ENCODE measurements at places on chromosomes 11 and 22. TPM values are rescaled to one million over a fixed set of nuclear protein-coding genes. Genes with fewer than 3 reads are reported as not detected.
A peak's percentile ranks its signal among the peaks of the same experiment; 100 is the strongest.

DNA sequence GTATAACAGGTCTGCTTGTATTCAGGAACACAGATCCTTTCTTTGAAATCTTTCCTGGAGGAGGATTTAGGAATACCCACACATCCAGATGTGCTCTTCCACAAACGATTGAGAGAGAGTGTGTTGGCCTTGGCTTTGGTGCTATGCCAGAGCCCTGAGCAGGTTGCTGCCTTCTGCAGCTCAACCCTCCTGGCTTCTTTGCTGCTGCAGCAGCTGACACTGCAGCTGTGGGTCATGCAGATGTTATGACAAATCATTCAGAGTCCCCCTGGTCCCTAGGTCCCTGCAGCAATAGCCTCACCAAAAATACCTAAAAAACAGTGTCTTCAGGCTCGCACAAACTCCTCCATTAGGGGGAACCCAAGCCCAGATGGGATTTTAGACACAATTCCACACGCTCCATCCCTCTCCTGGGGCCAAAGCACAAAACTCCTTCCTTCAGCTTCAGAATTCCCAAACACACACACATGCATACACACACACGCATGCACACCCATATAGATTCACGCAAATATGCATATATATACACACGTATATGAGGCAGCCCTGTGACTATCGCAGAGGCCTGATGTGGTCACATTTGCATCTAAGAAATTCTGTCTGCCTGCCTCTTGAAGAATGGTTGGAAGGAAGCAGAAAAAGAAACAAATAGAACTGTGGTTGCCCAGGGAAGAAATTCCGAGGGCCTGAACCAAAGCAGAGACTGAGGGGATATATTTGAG lies 35.4 kb downstream of the SLN start:
- no peak for DNase-seq

DNA sequence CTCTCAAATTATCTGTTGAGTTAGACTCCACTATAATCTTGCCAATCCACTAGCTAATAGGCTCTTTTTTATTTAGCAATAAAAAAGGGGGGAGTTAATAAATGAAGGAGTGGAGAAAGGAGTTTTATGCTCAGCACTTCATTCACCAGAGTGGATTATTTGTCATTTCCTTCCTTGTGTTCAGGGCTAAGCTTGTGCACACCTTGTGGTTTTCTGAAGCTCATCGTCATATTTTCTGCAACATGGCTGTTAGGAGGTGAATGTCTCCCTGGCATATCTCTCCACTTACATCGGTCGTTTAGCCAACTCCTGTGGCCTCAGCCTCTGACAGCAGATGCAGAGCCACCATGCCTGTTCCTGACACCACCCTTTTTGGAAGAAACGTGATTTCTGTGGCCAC lies 83.9 kb upstream of the MTNR1B start:
- peak; percentile 11 for DNase-seq

Gene KRTAP5-2
- total RNA-seq = not detected

Gene CHRNA10
- 0.51 TPM for total RNA-seq
